ENCODE measurements at places on chromosomes 12 and 14.

- peak; percentile 81 for DNase-seq
These were observed 595 bp upstream of the METAP2 start for GRCh38 chr12:95473231-95473883.

DNA sequence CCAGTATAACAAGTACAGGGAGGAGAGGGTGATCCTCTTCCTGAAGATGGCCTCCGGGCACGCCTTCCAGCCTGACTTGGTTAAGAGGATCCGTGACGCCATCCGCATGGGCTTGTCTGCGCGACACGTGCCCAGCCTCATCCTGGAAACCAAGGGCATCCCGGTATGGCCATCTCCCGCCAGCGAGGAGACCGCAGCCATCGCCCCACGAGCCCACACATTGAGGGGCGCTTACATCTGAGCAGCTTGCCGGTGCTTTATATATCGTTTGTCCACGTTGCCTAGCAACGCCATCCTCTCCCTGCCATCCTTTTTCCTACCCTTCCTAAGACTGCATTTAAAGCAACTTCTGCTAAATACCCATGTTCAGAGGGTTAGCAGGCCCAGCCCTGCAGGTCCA, 71.5 kb downstream of the AACS start:
- DNase-seq: no peak

GRCh38 chr12:127150956-127151355, 1116.0 kb upstream of the TMEM132C start:
- DNase-seq: peak; percentile 73

- no peak for DNase-seq
These were observed 42.1 kb downstream of the IGF1 start for GRCh38 chr12:102438047-102438826.

GRCh38 chr14:92397953-92398564, 75.1 kb downstream of the SLC24A4 start:
- DNase-seq: no peak

DNA sequence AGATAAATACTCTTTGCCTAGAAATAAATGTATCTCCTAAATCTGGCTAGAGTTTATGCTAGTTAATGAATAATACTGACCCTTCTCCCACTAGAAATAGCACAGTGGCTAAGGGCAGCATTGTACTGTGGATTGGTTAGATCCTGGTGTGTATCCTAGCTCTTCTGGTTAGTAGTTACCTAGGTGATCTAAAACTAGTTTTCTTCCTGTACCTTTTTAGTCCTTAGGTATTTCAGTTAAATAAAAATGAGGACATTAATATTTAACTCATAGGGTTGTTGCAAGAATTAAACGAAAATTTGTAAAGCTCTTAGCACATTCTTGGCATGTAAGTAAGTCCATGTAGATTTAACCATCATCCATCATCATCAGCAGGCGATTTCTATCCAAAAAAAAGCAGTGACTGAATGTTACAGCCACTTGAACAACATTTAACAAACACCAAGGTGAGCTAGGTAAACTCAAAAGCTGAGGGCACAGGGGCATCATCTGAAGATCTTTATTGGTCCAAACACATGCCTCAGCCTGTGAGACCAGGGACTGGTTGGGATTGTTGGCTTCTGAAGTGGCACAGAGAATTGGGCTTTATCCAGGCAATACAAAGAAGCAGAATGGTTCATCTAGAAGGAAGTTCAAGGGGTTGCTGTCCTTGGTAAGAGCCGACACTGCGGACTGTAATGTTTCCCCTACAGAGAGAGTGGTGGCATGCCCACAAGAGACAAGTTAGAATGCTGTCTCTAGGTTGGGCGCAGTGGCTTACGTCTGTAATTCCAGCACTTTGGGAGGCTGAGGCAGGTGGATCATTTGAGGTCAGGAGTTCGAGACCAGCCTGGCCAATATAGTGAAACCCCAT, 100.8 kb downstream of the GAS2L3 start:
- no peak for DNase-seq

DNA sequence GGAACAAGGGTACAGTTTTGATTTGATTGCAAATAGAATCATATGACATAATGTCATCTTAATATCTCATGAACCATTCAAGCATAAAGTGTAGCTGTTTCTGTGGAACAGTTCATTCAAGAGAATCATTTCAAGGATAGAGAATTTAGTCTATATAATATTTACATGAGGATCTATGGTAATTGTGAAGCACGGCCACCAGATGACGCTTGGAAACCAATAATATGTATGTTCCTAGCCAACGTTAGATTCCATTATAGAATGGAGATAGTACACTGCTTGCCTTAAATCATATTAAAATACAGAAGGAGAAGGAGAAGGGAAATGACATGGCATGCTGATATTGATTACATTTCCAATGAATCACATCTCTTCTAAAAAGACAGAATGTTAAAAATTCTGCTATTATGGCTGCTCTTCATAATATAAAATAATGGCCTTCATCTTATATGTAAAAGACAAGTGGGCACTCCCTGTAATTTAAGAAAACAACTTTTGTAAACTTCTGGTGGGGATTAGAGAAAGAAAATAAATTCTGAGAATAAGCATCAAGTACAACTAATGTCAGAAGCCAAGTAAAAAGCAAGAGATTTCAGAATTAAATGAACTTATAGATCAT, 351.0 kb downstream of the NAV3 start:
- DNase-seq: peak; percentile 73

DNA sequence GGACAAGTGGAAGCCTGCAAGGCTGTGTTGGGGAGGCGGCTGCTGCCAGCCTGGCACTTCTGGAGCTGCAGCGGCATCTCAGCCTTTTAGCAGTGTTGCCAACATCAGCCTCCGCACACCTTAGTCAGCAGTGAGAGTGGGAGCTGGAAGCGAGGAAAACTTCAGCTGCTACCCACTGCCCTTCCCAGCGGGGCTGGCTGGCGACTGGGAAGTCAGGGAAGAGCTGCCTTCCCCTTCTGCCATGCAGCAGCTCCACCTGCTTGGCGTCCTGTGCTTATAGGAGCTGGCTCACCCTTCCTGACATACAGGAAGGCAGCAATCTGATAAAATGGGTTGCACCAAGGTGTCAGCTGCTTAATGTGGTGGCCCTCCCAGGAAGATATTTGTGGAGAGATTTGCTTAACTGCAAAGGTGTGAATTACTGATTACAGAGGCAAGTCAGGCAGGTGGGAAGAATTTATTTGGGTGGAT, 15.4 kb upstream of the PLEKHG3 start:
- DNase-seq: no peak

DNA sequence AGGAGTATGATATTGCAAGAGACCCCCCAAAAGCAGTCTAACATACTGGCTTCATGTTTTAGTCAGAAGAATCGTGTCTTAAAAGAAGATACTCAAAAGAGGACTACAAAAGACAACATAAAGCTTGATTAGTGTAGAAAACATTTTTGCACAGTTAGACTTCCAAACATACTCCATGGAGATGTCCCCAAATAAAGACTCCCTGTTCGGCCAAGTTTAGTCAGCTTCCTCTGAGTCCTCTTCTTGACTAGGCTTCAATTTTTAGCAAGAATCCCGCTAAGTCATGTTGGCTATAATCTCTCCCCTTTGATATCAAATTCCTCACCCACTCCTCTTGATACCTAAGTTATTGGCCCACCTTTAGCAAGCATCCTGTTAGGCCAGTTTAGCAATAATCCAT, 298.0 kb downstream of the RMST start:
- DNase-seq: no peak

GRCh38 chr12:118446247-118446646, 69.9 kb downstream of the SUDS3 start:
- DNase-seq: no peak

- no peak for DNase-seq
These were observed 14.0 kb upstream of the PCNX1 start for GRCh38 chr14:70893062-70893845.

GRCh38 chr12:78864403-78864869, at the start of gene SYT1:
Gene SYT1, plus strand, starts transcription at chr12:78864774.
- DNase-seq: peak; percentile 65

DNA sequence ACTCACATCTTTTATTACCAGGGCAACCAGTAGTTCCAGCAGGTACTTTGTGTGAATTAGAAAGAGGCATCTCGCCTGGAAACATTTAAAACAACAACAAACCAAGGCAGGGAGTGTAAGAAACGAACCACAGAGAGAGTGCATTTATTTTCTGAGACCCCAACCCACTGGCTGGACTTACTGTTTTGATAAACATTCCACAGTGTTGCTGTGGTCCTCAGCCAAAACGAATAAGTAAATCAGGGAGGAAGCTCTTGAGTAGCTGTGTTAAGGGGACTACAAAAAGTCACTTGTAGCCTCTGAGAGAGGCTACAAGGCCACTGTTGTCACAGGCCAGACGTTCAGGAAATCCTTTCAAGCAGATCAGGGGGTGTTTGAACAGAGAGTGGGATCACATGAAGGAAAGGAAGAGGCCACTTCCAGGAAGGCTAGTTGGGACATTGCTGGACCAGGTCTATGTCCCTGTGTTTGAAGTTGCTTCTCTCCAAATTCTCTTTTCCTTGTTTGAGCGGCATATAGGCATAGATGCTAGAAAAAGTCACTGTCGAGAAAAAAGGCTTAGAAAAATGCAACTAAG, 33.8 kb downstream of the DMAC2L start:
- peak; percentile 25 for DNase-seq

GRCh38 chr12:8701046-8701660, 3.4 kb downstream of the RIMKLB start:
- DNase-seq: no peak

GRCh38 chr12:103524238-103524875, 28.6 kb upstream of the C12orf42 start:
- DNase-seq: no peak

- DNase-seq: no peak
These were observed 2.6 kb downstream of the ACSS3 start for GRCh38 chr12:81080431-81080983.

GRCh38 chr12:120131116-120131515, 14.6 kb upstream of the RAB35 start:
- DNase-seq: no peak

- no peak for DNase-seq
These were observed 64.3 kb upstream of the RBM19 start for GRCh38 chr12:114030451-114030850.

DNA sequence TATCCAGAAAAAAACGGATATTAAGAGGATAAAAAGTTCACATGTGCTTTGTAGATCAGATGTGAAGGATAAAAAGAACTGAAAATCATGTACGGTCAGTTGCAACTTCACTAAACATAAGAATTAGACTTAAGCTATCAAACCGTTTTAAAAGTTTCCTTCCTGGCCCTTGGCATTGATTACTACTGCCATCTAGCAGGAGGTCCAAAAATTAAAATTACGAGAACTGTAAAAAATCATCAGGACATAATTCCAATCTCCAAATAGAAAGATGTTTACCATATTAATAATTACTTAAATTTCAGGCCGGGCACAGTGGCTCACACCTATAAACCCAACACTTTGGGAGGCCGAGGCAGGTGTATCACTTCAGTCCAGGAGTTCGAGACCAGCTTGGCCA, 7.9 kb downstream of the WDR89 start:
- DNase-seq: no peak

DNA sequence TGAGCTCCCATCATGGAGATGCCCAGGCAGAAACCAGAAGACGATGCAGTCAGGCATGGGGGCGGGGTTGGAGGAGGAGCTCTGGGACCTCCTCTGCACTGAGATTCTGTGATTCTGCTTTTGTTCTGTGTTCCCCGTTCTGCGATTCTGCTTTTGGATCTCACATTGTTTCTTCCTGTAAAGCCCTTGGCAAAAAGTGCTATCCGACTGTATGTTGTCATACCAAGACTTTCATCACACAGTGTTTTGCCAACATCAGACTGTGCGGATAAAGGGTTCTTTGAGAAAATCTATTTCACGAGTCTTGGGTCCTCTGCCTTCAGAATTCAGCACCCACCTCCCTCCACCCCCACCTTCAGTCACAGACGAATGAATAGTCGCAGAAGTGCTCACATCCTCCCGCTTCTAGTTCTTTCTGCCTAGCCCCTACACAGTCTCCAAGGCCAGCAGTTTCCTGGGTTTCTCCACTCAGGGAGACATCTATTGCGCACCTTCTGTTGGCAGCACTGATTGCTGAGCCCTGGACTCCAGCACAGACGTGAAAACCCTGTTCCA, 24.7 kb upstream of the PWP1 start:
- no peak for DNase-seq

GRCh38 chr12:24997496-24997895, 48.6 kb upstream of the BCAT1 start:
- DNase-seq: no peak

DNA sequence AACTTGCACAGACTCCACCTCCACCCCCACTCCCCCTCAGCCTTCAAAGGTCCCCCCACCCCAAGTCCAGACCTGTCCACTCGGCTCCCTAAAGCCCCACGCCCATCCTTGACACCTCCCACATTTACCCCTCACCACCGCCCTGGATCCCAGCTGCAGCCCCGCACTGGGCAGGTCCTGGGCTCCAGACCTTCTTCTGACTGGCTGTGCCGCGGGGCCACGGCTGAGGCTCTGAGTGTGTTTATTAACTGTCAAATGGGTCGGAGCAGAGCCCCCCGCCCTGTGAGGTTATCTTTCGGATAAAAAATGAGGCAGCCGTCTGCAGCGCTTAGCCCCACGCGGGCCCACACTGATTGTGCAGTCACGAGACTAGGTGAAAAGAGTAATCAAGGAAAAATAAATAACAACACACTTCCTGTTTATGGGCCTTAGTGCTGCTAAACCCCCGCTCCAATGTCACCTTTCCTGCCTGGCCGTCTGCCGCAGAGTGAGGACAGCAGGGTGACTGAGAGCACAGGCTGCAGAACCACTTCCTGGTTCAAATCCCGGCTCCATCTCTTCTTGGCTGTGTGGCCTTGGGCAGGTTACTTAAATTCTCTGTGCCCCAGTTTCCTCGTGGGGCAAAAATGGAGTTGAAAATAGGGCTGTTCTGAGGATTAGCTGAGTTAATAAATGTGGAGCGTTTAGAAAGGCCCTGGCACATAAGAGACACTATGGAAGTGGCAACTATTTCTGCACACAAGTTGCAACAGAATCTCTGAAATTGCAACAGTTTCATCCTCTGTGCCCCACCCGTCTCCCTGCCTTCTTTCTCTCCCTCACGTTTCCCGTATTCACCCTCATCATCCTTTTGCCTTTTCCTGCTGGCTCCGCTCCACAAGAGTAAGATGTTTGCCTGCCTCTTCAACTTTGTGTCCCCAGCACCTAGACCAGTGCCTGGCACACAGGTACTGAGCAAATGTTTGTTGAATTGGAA, 9.4 kb downstream of the SETD1B start:
- DNase-seq: no peak

GRCh38 chr12:77928078-77928477, 97.4 kb downstream of the NAV3 start:
- DNase-seq: no peak

All from tongue (tissue), 3 donors.